ENCODE measurements at places on chromosomes 5 and 9.

GRCh38 chr9:125529589-125530515 is 177.2 kb downstream of the MAPKAP1 start:
- ATAC-seq = no peak

- no peak for ATAC-seq
Observed at GRCh38 chr5:145984072-145984471, 47.7 kb downstream of the SH3RF2 start.

GRCh38 chr5:150181766-150182545 is 7.9 kb upstream of the SLC6A7 start:
- ATAC-seq = no peak

GRCh38 chr5:99334936-99335335 is 406.1 kb upstream of the CHD1 start:
- ATAC-seq = no peak

GRCh38 chr9:114025760-114026159 is 52.3 kb downstream of the AMBP start:
- no peak for ATAC-seq

DNA sequence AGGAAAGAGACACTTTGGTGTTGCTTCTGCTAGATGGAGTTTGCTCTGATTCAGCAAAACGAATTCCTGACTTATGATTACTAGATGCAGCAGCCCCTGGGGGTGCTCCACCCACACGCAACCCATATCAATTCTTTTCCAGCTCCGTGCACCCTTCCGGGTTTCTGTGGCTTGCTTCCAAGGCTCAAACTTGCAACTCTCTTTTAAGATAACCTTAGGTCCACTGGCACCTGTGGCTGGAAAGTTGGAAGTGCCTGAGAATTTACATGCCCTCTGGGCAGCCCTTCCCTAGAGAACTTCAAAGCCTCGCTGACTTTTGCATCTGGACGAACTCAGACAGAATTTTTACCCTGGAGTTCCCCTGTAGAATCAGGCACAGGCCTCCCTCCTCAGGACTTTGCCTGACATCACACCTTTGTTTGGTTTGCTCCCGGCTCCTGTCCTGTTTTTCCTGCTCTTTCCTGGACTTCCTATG is 224.9 kb downstream of the SNX18 start:
- peak; percentile 49 for ATAC-seq

DNA sequence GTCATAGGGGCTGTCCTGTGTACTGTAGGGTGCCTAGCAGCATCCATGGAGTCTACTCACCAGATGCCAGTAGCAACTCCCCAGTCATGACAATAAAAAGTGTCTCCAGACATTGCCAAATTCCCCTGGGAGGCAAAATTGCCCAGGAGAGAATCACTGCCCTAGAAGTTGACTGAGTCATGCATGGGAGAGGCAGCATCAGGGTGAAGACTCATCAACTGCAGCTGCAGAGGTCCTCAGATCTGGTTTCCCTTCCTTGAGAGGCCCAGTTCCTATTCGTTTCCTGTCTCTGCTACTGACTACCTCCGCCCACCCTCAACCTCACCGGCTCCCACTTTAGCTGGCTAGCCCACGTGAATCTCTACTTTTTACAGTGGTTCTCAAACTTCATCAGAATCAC is 88.6 kb upstream of the AGXT2 start:
- ATAC-seq = peak; percentile 83

- ATAC-seq = no peak
Observed at GRCh38 chr5:140243706-140244250, 59.1 kb downstream of the PFDN1 start.

GRCh38 chr5:78586251-78586650 is 62.3 kb downstream of the LHFPL2 start:
- ATAC-seq = peak; percentile 96

DNA sequence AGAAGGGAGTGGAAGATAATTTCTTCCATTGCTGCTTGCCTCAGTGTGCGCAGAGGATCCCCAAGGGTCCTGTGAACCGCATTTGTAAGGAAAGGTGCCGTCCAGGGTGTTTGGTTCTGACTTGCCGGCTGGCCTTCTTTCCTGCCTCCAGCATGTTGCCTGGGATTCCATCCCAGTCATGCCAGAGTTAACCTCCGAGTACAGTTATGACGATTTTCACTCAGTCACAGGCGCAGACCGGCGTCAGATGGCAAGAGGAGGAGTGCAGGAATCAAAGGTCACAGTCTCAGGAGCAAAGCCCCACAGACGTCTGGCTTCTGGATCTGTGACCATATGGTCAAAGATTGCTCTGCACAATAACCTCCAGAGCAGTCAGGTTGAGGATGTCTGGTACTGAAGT is 5.9 kb upstream of the GADD45G start:
- no peak for ATAC-seq

DNA sequence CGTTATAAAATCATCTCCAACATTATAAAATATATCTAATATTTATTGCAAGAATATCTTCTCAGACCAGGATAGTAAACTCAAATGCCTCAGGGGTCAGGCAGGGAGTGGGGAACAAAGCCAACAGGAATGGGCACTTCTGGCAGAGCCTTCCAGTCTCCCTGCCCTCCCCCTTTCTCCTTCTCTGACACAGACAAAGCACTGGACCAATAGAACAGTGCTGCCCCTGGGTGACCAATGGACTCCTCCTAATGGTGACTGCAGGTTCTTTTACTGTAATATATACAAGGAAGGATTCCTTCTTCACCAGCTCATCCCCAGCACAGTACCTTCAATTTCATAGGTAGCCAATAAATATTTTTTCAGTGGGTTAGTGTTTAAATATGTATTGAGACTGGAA is 31.1 kb upstream of the MAMDC2 start:
- ATAC-seq = no peak

DNA sequence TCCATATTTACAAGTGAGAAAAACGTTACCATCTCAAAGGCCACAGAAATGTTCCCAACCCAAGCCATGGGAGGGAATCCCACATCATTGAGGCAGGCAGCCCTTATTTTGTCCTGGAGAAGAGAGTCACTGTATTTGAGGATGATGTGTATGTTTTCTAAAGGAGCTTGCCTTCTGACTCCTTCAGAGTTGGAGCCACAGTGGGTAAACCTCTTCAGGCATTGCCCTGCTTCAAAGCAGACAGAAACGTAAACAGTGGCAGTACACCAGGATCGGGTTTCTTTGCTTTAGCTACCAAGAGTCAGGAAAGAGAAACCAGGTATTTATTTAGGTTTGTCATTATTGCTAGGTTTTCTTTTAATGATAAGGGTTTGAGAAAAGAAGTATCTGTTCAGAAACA is 45.7 kb downstream of the MUSK start:
- no peak for ATAC-seq

DNA sequence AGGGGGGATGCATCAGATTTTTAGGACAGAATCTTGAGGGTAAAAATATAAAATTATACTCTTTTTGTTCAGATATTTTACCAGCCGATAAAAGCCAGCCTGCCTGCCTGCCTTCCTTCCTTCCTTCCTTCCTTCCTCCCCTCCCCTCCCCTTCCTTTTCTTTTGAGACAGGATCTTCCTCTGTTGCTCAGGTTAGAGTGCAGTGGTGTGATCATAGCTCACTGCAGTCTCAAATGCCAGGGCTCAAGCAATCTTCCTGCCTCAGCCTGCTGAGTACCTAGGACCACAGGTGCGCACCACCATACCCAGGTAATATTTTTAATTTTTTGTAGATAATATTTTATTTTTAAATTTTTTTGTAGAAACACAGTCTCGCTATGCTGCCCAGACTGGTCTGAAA is 330.0 kb downstream of the CCDC171 start:
- no peak for ATAC-seq

DNA sequence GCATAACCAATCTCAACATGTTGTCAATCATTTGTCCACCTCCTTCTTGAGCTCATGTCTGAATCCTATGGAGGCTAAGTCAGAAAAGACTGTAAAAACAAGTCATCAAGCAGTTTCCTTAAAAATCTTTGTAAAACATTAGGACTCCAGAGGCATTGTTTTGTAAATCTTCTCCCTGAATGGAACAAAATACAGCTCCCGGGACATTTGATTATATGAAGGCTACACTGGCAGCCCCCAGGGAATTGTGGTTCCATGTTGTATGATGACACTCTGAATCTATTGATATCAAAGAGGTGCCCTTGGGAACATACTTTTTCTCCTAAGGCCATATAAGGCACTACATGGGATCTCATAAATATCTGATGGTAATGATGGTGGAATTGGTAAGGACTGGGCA is 83.2 kb upstream of the NUDT12 start:
- ATAC-seq = no peak

DNA sequence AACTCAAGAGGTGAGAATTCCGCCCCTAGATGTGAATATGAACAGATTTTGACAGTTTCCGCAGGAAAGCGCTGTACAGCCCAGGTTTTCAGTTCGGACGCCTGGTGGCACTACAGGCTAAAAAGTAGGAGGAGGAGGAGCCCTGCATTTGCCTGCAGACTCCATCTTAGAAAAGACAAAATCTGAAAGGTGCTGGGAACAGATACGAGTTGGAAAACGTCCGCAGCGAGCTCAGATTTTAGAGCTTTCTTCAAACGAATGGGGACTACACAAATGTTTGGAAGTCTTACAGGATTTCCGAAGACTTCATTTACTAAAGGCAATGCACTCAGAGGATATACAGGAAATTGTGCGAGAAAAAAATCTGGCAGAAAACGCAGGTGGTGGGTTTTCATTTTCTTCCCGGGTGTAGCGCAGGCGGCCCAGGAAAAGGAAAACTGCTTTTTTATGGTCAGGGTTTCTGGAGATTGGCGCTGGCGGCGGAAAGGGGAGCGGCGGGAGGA is 9.9 kb upstream of the PCDHB2 start:
- peak; percentile 99 for ATAC-seq

DNA sequence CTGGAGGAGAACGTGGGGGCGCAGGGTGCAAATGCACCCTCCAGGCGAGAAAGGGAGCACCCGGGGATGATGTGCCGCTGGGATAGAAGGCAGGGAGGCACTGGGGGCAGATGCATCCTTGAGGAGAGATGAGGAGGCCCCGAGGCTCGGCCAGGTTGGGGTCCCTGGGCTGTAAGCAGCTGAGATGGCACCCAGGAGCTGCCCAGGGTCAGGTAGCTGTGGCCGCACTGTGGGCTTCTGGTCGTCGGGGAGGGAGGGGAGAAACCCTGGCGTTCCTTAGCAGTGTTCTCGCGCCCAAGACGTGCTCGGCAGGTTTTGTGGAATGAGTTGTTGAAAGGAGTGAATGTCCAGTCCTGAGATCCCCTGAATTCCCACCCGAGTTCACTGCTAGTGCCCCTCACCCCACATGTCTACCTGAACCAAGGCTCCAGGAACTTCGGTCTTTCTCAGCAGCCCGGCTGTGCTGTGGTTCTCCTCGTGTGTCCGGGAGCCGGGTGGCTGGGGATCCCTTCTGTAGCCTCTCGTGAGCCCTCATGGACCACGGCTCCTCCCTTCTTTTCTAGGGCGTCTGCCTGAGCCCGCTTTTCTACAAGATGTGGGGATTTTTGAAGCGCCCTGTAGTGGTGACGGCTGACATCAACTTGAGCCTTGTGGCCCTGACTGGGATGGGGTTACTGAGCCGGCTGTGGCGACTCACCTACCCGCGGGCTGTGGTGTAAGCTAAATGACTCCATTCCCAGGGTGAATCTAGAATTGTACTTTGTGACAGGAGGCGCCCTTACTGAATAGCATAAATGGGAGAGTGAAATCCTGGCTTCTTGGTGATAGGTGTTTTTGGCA is 1.1 kb downstream of the POMT1 start:
- ATAC-seq = peak; percentile 4

DNA sequence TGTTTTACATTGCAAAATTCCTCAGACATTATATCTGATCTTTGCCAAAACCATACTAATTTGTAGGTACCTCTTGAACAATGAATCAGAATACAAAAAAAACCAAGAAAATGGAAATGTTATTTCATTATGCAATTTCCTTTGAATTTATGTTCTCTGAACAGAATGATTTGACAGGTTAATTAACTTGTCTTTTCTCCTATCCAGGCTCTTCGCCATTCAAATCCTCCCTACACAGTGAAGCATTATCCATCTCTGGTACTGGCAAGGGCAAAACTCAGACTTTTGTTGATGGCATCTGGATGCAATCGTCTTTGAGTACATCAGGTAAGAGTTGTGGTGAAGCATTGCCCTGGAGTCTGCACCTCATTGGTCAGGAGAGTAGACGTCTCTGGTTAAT is 655.7 kb upstream of the ITGA1 start:
- ATAC-seq = no peak

DNA sequence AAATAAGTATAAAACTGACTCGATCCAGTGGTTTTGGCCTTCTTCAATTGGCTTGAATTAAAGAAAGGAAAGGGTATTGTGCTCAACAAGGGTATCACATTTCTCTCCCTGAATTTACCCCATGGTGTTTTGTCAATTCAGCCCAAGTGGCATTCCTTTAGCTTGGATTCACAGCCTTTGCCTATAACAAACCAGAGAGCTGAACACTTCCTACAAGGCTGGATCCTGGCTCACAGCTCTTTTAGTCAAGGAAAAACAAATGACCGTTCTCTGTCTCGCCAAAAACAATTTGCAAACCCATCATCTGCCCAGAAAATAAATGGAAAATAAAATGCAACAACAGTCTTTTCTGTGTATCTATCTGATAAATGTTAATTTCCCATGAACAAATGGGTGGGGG is 5.7 kb downstream of the ZNF366 start:
- ATAC-seq = no peak

DNA sequence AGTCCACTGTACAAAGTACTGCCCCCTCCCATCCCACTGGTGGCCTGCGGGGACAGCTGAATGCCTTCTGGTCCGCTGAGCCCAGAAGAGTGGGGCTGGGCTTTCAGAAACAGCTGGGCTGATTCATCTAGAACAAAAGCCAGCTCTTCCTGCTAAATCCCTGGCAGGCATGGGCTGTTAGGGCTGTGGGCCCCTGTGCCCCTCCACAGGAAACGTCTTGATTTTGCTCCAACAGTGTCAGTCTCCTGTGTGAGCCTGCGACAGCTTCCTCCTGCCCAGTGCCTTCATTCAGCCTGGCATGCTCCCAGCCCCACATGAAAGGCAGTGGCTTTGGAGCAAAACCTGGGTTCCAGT is 6.9 kb upstream of the GSN start:
- ATAC-seq = peak; percentile 87

DNA sequence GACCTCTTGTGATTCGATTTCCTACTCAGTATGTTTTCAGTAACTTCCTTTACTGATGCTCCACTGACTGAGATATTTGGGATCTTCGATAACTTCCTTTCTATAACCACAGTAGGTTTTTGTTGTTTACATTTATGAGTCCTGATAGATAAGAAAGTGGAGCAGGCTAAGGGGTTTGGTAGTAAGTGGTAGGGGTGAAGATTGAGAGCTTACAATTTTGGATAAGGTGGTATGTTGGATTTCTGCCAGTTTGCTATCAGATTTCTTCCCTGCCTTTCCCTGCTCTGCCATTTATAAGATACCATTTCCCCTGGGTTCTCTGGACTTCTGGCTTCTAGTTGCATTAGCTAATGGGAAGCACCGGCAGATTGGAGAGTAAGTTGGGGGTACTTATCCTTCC is 7.9 kb upstream of the NDUFS4 start:
- ATAC-seq = no peak

DNA sequence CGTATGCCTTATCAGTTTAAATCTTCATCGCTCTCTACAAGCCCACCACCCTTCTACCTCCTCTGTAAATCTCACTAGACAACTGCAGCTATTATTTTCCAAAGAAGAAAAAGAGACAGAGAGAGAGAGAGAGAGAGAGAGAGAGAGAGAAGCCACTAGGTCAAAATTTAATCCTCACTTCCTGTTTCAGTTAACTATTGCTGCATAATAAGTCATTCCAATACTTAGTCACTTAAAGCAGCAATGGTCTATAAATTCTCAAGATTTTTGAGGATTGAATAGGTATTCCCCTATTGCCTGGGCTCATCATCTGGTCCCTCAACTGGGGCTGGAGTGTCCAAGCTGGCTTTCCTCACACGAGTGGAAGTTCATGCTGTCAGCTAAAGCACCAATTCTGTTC is 68.8 kb downstream of the ITGA1 start:
- no peak for ATAC-seq

GRCh38 chr9:93091453-93092081 is 4.5 kb upstream of the CARD19 start:
- peak; percentile 1 for ATAC-seq

Measured in motor neuron (in vitro differentiated cells).